Nephron progenitor cell (in vitro differentiated cells): ENCODE measurements at places on chromosomes 3 and 15.
A peak's percentile ranks its signal among the peaks of the same experiment; 100 is the strongest.

DNA sequence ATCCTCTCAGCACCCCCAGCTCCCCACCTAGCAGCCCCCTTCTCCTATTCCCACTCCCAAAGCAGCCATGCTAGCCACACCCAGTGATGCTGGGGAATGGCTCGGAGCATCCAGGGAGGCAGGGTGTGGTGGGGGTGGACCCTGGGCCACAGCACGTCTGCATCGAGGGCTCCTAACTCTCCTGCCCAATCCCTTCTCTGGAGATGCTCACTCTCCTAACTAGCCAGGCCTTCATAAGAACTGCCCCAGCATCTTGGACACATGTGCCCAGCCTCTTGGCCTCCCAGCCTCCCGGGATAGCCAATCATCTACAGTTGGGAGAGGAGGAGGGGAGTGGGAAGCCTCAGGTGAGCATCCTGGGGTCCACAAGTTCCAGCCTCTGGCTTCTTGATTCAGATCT, 2.7 kb downstream of the PCBP4 start:
- DNase-seq = no peak

- DNase-seq = no peak
Observed at GRCh38 chr3:111314181-111314873, 227.7 kb upstream of the CD96 start.

- DNase-seq = no peak
Observed at GRCh38 chr15:78035321-78035751, 42.2 kb downstream of the TBC1D2B start.

GRCh38 chr3:151230646-151231045, 27.6 kb upstream of the GPR171 start:
- DNase-seq = no peak

- peak; percentile 80 for DNase-seq
Observed at GRCh38 chr3:10164546-10165393, at the start of gene IRAK2. IRAK2 (plus strand) TSS chr3:10164919; CDS start chr3:10164955, 36 bp downstream.
